ENCODE measurements at places on chromosomes 16 and 17. TPM values are rescaled to one million over a fixed set of nuclear protein-coding genes. Genes with fewer than 3 reads are reported as not detected.

- DNase-seq = no peak
These were observed 33.4 kb downstream of the SNX29 start for GRCh38 chr16:12009922-12010321.

DNA sequence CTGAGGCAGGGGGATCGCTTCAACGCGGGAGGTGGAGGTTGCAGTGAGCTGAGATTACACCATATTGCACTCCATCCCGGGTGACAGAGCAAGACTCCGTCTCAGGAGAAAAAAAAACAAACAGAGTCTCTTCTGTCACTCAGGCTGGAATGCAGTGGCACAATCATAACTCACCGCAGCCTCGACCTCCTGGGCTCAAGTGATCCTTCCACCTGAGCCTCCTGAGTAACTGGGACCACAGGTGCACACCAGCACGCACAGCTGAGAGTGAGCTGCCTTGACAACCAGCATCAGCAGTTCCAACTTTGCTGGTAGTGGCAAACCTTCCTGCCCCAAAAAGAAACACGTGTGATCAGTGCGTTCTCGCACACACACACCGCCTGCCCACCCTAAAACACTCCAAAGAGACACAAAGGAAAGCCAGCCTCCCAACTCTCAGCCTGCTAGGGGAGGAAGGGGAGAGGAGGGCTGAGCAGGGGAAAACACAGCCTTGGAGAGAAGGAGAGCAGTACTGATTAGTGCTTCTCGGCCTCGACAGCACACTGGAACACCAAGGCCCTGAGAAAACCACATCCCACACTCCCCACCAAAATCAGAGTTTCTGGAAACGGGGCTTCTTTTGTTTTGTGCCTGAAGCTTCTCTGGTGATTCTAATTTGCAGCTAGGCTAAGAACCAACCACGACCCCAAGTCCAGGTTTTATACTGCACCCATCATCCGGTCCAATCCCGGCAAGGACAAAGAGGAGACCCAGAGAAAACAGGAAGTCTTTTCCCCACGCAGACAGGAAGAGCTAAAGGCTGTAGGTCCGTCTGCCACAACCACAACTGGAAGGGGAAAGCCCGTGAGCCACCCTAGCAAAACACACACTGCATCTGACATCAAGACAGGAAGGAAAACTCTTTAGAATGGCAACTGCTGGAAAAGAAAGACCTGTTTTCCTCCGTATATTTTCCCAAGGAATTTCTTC is 28.8 kb downstream of the ZCCHC14 start:
- DNase-seq = no peak

DNA sequence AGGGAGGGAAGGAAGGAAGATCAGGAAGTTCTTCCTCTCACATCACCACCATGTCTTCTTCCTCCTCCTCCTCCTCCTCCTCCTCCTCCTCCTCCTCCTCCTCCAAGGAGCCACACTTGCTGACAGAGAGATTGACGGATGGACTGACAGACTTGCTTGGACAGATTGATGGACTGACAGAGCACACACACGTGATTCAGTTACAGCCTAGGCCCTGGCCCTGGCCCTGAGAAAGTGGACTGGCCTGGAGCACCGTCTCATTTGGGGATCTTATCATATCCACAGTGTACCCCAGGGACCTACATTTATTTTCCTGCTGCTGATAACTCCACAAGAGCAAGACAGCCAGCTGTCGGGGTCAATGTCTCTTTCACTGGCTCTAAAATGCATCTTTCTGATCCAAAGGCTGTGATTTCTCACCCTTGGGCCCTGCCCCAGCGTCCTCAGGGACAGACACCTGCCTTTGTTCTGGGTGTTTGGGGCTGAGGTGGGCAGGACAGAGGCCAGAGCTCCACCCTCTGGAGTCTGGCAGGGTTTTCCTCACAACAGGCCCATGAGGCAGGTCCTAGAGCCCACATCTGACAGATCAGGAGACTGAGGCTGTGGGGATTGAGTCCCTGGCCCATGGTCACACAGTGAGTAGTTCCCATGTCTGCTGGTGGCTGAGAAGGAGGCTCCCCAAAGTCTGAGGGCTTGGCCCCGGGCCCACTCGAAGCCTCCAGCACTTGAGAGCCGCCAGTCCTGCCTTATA is 2.3 kb upstream of the P2RX1 start:
- no peak for DNase-seq

DNA sequence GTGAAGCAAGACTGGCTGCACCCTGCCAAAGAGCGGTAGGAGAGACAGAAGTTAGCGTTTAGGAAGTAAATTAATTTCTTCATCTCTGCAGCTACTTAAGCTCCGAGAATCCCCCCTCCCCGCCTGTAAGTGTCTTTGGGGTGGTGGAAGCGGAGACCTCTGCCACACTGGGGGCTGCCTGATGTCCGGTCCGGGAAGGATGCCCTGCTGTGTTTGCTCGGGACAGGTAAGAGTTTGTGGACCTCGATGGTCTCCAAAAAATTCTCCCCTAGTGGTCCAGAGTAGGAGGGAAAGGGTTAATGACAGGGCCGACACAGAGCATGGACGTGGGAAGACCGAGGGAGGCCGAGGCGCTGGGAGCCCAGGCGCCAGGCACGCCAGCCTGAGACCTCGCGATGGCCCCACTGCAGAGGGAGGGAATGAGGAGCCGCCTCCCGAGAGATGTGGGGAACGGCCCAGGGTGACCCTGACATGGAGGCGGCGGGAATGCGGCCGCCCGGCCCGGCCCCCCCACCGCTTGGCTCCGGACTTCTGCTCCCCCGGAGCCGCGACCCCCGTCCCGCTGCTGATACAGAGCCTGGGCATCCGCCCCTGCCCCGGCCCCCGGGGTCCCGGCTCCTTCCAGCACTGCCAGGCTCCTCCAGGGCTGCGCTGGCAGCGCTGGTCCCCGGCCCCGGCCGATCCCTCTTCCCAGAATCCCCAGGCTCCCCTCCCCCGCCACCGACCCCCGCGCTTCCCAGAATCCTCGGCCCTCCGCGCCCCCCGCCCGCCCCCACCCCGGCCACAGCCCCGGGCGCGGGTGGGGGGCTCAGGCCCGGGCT is 680 bp downstream of the ZNF629 start:
- DNase-seq = no peak

DNA sequence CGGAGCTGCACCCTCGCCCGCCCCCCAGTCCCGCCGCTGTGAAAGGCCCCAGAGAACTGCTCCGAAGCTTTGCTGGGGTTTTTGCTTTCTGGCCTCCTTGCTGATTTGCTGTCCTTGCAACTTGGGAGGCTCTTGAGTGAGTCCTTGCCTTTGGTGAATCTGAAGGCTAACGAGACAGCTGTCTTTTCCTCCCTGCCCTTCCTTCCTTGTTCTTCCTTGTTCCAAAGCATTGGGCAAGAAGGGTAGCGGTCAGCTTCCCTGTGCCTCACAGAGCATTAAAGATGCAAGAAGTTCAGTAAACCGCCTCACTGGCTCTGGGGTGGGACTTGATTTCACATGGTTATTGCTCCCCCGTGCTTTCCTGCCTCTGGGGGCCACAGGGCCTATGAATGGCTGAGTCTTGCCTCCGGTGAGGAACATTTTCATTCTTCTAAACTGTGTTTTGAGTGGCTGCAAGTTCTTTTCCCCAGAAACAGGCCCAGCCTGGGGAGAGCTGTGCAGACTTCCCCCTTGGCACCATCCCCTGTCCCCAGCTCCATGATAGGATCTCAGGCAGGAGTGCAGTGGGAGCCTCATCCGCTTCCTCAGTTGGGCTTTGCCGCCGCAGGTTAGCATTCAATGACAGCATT is 1.4 kb downstream of the YPEL2 start:
- DNase-seq = no peak

- DNase-seq = no peak
These were observed 8.8 kb downstream of the SEC14L5 start for GRCh38 chr16:4966736-4967453.

GRCh38 chr17:78300962-78301820 is 58.7 kb downstream of the SOCS3 start:
- no peak for DNase-seq

DNA sequence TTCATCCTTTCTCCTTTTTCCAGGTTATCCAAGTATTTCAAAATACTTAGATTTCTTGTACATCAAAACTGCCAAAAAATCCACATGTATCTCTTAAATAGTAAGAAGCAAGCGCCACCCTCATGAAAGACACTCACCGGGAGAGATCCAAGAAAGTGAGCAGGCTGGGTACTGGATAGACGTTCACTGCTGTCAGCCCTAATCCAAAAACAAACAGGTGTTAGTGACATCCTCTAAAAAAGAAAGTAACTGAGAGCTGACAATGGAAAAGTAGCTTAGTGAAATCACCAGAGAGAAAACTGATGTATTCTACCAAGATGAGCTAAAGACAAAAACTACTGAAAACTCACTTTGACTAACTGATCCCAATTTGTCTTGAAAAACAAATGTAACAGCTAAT is 46.1 kb downstream of the MARVELD3 start:
- DNase-seq = no peak

CASKIN1 gene
- 0.06 TPM for total RNA-seq

- DNase-seq = no peak
These were observed 18.5 kb downstream of the NFE2L1 start for GRCh38 chr17:48066656-48067055.

GRCh38 chr16:71775949-71776348 is 32.7 kb downstream of the AP1G1 start:
- no peak for DNase-seq

WNT3 gene
- total RNA-seq = 1.9 TPM

GRCh38 chr17:32356750-32357149 is 6.8 kb downstream of the ZNF207 start:
- no peak for DNase-seq

DNA sequence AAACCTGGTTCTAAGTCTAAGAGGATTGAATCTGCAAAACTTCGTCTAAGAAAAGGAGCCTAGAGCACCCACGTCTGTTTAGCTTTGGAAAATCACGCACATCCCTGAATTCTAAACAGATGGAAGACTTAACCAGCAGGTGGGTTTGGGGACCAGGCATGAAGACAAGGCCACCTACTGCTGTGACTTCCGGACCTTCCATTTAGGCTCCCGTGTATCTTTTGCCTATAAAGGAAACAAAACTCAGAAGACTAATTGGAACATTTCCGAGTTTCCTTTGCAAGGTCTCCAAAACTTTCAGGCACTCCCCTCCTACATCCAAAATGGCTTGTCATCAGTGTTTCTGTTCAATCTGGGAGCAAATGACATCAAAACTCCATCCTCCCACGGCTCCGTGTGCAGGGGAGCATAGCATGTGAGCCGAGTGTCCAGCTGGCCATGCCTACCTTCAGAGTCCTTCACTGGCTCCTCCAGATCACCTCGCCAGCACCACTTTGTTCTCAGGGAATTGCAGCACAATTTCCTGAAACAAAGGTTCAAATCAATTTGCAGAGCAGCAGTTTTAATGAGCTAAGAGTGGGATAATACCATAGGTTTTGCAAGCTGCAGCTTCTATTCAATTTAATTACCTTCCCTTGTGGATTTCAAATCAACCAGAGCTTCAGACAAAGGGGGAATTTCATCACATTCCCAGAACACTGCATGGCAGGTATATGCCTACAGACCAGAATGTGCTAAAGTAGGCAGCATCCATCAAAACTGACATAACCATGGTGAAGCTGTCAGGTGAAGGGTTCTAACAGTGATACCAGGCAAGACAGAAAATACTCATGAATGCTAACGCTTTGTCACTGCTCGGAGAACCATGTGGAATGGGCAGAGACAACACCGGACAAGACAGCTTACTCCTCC is 23.5 kb downstream of the CACNG1 start:
- DNase-seq = no peak

DNA sequence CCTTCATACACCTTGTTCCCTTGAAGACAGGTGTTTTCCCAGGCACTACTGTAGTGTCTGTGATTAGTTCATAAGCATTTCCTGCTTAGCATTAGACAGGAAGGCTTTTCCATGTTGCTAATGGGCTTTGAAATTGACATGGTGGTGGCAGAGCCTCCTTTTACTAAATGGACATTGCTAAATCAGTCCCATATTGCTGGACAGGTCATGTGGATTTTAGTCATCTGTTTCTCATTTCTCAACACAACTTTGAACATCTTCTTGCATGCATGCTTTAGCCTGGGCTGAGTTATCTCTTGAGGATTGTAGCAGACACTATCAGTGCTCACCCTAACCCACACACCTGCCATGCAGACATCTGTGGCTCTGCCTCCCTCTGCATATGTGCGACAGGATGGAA is 13.7 kb upstream of the BCO1 start:
- no peak for DNase-seq

CA5A gene
- total RNA-seq = not detected

DNA sequence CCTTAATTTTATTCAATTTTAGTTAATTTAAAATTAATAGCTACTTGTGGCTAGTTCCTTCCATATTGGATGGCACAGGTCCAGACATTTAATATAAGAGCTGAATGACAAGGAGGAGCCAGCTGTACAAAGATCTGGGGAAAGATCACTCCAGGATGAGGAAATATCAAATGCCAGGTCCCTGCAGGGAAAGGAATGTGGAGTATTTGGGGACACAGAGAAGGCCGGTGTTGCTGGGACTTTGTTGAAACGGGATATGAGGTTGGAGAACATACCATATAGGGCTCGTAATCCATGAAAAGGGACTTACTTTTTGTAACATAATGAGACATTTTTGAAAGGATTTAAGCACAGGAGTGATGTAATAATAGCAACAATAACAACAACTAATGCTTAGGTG is 426.8 kb downstream of the HS3ST4 start:
- DNase-seq = no peak

GPR142 gene
- not detected for total RNA-seq

- no peak for DNase-seq
These were observed 132.9 kb upstream of the TNRC6C start for GRCh38 chr17:77825621-77826020.

- DNase-seq = no peak
These were observed 173.9 kb downstream of the SALL1 start for GRCh38 chr16:50977138-50977537.

GRCh38 chr16:77807021-77807420 is 18.7 kb downstream of the VAT1L start:
- no peak for DNase-seq

KRT14 gene
- total RNA-seq = 1.00 TPM

CCDC200 gene
- total RNA-seq = not detected

- DNase-seq = no peak
These were observed 249.5 kb upstream of the RBFOX1 start for GRCh38 chr16:7083096-7083495.

TPSG1 gene
- total RNA-seq = not detected

DNA sequence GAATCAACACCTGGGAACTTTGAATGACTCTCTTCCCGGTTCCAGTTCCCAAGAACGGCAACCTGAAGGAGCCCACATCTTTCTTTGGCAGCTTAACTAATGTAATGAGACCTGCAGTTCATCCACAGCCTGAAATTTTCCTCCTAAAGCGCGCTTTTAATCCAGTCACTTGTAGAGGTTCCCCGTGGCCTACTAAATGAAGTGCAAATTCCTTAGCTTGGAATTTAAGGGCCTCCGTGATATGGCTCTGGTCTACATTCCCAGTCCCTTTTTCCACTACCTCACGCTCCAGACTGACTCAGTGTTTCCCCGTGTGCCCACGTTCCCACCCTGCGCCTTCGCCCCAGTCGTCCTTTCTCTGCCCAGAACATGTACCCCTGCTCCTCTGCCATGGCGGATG is 27.2 kb downstream of the FZD2 start:
- no peak for DNase-seq

GRCh38 chr17:2542456-2542855 is 30.8 kb upstream of the METTL16 start:
- no peak for DNase-seq

- no peak for DNase-seq
These were observed 24.4 kb downstream of the ADAMTS18 start for GRCh38 chr16:77410449-77410848.
